ENCODE measurements at places on chromosomes 1 and 21.

DNA sequence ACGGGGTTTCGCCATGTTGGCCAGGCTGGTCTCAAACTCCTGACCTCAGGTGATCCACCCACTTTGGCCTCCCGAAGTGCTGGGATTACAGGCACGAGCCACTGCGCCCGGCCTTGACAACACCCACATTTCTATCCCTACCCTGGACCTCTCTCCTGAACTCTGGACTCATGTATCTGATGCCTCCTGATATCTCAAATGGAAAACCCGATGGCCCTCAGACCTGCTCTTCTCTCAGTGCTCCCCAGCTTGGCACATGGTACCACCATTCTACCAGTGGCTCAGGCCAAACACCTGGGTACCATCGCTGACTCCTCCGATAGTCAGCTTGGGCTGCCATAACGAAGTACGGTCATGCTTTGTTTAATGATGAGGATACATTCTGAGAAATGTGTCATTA is 8.5 kb upstream of the RHBG start:
- no peak for DNase-seq

- DNase-seq, result no peak
Measured at GRCh38 chr1:167915569-167915968, 1.6 kb upstream of the ADCY10 start.

GRCh38 chr1:238474263-238474662 is 583.5 kb upstream of the ZP4 start:
- no peak for DNase-seq

DNA sequence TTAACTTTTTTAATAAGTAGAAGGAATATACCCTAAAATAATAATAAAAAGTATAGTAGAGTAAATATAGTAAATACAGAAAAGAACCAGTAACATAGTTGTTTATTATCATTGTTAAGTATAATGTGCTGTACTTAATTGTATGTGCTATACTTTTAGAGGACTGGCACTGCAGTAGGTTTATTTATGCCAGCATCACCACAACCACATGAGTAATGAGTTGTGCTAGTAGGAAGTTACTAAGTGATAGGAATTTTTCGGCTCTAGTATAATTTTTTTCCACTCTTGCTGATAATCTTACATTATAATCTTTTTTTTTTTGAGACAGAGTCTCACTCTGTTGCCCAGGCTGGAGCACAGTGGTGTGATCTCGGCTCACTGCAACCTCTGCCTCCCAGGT is 71.6 kb downstream of the IVNS1ABP start:
- no peak for DNase-seq

DNA sequence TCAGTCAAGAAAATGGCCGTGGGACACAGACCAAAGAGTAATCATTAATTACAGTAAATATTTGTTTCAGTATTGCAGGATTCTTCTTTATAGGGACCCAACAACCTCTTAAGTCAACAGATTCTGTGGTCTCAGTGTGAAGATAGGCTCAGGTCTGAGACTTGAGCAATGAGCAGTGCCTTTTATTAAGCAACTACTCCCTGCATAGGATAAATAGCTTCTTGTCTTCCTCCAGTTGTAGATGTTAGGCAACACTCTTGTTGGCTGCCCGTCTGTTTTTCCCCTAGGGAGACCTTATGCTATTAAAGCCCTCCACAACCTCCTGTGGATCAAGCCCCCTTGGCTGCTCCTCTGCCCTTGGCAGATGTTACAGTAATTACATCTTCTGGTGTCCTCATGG is 1.8 kb upstream of the OMA1 start:
- DNase-seq, result no peak

DNA sequence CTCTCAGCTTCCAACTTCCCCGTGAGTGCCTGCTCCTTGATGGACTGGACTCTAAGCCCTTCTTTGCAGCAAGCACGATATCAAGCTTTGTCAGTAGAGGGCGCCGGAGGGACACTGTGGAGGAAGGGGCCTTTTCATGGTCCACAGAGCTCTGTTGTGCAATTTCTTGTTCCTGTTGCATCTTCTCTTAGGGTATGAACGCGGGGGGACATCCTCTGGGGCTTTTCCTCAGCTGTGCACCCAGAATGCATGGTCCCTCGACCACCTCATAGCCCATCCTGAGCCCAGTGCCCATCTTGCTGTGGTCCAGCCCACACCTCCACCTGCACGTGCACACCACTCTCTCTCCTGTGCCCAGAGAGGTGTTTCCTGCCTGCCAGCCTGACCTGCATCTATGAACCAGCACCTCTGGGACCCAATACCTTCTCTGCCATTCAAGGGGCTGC is 556.8 kb downstream of the PTPRU start:
- DNase-seq, result no peak

DNA sequence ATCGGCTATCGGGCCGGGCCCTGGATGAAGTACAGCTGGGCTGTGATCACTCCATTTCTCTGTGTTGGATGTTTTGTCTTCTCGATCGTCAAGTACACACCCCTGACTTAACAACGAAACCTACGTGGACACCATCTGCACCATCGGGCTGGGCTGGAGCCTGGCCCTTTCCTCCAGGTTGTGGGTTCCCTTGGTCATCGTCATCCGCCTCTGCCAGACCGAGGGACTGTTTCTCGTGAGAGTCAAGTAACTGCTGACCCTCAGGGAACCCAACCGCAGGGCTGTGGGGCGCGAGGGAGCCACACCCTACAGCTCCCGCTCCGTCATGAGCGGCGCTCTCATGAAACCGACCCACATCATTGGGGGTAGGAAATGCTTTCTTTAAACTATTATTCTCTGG is 842.4 kb upstream of the TMPRSS15 start:
- no peak for DNase-seq

- no peak for DNase-seq
Measured at GRCh38 chr1:97999320-97999719, 78.5 kb upstream of the DPYD start.

- no peak for DNase-seq
Measured at GRCh38 chr1:231359113-231359512, 21.0 kb downstream of the SPRTN start.

- DNase-seq, result no peak
Measured at GRCh38 chr1:165842671-165843129, 15.3 kb downstream of the UCK2 start.

DNA sequence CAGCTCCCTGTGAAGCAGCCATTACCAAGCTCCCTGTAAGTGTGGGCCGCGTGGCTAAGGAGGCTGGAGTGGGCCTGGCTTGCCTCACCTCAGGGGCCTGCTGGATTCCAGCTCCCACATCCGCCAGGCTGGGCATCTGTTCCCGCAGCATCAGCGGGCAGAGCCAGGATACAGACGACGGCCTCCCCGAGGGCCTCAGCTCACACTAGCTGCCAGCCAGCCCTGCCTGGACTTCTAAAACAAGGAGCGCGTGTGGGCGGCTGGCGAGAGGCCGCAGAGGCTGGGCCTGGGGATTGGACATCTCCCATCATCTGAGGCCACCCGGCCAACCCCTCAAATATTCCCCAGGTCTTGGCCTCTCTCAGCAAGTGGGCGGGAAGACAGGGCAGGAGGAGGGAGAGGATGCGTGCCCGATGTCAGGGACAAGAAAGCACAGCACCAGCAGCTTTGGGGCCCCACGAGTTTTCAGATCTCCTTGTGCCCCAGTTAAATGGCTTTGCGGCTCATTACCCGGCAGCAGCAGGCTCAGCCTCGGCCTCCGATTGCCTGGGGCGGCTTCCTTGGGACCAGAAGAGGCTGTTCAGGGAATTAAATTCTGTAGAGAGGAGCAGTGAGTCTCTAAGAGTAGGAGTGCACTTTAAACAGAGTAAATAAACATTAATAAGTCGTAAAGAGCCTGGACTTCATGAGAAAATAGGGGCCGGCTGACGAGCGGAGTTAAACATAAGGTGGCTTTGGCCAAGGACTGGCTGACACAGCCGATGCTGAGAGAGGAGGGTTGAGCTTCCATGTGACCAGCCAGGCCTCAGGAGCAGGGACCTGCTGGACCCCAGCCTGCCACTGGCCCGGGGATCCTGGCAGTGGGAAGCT is 208.9 kb upstream of the C1orf174 start:
- no peak for DNase-seq

DNA sequence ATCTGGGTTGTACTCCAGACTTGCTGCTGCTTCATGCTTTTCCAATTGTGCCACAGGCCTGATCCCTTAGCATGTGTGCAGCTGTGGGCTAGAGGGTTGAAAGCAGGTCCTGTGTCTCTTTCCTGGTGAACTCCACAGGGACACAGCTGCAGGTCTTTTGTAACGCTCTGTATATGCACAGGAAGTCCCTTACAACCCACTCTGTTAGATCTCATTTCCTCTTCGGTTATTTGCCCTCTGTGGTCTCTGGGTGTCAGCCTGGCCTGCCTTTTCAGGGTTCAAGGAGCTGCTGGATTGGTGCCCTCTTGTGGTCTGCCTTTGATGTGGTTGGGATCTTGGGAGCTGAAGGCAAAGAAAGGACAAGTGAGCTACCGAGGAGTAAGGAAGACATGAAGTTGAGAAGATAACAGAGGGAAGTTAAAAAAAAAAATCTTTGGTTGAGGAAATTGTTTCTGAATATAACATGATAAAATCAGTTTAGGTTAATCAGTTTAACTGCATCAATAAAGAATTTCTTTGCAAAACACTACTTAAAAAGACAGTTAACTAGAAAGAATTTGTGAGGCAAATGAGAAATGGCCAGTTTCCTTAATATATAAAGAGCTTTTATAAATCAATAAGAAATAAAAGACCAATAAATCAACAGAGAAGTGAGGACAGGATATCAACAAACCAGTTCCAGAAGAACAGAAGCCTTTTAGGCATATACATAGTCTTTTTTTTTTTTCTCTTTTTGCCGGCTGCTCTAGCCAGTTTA is 44.1 kb downstream of the UCK2 start:
- peak; percentile 10 for DNase-seq
